ENCODE measurements at places on chromosomes 2 and 18.

- DNase-seq = no peak
These were observed 110.3 kb upstream of the ODC1 start for GRCh38 chr2:10558281-10559030.

GRCh38 chr2:27828305-27828704 lies 56.8 kb downstream of the MRPL33 start:
- no peak for DNase-seq

DNA sequence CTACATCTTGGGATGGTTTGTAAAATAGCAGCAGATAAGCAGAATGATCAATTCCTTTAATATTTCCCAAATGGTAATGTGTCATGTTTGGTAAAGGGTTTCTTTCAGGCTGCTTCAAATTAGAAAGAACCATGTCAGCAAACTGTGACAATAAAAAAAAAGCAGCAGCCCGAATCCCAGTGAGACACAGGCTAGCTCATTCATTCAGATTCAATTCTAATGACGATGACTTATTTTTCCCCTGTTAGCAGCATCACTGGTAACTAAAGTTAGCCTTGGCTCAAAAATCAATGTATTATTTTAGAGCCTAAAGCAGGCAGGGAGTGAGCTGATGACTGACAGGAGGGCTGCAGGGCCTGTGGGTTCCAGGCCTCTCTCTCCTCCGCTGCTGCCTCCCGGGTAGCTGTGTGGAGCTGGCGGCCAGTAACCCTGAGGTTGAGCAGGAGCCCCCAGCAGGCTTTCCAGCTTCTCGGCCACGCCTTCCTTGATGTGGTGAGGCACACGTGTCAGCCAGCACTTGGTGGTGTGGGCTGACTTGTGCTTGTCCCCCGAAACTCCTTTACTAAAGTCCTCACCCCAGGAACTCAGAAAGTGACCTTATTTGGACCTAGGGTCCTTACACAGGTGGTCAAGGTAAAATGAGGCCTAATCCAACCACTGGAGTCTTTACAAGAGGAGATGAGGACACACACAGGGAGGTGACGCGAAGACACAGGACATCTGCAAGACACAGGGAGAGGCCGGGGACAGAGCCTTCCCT lies 120.5 kb upstream of the HS6ST1 start:
- DNase-seq = no peak

DNA sequence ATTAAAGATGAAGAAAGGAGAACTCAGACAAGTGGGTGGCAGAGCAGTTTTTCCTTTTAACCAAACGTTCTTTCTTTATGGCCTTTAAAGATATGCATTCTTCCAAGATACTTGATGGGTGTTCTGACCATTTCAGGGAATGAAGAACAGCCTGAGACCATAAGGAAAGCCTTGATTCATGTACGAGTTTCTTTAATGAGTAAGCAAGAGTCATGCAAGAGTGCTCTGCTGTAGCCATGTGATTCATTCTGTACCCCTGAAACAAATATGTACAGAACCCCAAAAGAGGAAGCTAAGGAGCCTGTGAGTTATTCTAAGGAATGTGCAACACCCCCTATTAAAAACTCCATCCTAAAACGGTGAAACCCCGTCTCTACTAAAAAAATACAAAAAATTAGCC lies 372.8 kb downstream of the MTX2 start:
- DNase-seq = no peak

- peak; percentile 44 for DNase-seq
These were observed at the start of gene ERCC3 for GRCh38 chr2:127293748-127294562. Gene ERCC3 (minus strand): TSS chr2:127294144. CDS start chr2:127294081, 63 bp downstream.

- DNase-seq = no peak
These were observed at the start of gene STON1 for GRCh38 chr2:48530033-48530811. Gene STON1 (plus strand): TSS chr2:48530154. CDS start chr2:48580634, 50,480 bp downstream.

DNA sequence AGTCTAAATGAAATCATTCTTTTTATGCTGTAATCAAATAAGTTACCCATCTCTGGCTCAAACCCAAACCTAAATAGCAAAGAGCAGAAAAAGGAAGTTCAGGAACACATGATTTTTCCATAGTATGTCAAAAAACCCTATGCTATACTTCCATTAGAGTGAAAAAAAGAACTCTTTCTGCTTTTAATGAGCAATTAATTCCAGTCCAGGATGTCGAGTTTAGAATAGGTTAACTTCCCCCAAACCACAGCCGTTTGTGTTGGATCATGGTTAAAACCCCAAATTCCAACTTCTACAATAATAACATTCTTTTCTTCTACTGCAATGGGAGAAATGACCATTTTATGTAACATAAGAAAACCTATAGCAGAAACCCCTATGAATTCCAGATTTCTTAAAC lies 171.1 kb upstream of the NRP2 start:
- no peak for DNase-seq

DNA sequence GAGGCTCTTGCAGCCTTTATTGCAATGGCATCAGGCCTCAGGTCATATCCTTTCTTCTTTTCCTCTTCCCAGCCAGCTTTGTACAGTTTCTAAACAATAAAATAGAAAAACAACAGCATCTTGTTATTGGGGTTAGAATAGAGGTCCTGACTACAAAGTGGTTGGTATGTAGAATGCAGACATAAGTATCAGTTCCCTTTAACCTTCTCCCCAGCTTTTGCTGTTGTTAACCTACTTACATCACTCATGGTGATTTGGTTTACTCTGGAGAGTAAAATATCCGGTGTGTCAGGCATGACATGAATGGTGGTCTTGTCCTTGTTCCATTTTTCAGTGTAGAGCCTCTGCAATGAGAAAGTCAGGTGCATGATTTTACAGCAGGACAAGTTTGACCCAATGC lies 69.8 kb downstream of the NEB start:
- no peak for DNase-seq

DNA sequence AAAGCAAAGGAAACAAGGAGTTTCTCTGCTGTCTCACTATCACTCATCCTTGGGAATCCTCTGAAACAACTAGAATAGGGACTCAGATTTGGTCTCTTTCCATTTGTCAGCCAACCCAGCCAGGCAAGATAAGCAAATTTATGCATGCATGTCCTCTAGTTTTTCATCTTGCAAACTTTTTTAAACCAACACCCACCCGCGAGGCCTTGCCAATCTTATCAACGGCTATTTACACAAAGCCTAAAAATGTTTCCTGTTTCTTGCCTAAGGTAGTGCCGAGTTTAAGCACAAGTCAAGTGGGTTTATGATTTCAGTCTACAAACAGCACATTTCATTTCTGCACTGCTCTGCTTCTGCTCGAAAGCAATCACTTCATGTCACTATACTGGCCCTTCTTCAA lies 240.9 kb downstream of the STK39 start:
- DNase-seq = no peak

DNA sequence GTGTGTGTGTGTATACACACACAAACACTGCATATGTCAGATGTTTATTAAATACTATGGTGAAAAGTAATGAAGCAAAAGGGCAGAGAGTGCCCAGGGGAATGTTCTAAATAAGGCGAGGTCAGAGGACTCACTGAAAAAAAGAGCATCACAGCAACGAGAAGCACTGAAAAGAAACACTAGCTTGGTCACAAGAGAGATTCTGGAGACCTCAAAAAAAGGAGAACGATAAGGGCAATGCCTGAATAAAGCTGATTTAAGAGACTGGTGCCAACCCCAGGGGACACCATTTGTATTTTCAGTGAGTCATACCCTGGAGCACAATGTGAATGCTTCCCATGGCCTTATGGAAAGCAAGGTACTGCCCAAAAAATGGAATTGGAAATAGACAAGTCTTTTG lies 14.5 kb downstream of the SLC40A1 start:
- no peak for DNase-seq
